HT-29 (cell line): ENCODE measurements at places on chromosomes 4 and X. TPM values are rescaled to one million over a fixed set of nuclear protein-coding genes. Genes with fewer than 3 reads are reported as not detected.

DNA sequence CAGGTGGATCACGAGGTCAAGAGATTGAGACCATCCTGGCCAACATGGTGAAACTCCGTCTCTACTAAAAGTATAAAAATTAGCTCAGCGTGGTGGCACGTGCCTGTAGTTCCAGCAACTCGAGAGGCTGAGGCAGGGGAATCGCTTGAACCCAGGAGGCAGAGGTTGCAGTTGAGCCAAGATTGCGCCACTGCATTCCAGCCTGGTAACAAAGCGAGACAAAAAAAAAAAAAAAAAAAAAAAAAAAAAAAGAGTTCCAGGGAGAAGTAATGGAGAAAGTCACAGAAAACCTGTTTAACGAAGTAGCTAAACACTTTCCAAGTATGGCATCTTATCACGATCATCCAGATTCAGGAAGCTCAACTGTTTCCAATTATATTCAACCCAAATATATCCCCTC is 10.9 kb downstream of the KLHL4 start:
- DNase-seq: no peak

GRCh38 chr4:183600189-183600685 is 58.7 kb downstream of the RWDD4 start:
- peak; percentile 5 for DNase-seq

DNA sequence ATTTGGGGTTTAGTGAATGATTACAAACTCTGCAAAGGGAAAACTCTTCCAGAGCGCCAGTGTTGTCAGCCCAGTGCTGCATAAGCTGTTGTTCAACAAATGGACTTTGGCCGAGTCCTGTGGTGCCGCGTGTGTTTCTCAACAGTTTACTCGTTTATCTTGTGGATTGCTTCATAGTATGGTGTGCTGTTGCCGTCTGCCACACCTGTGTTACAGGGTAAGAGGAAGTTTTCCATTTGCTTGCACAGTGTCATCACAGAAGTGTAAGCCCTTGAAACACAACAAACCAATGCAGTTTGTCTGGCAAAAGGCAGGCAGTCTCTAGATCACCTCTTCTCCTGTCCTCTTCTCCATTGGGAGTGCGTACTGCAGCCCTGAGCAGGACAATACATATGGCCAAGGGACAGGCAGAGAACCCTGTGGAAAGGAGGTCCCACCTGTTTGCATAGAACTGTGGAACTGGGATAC is 66.3 kb downstream of the DCUN1D4 start:
- DNase-seq: peak; percentile 90

GRCh38 chr4:53601251-53601764 is 10.0 kb upstream of the LNX1 start:
- peak; percentile 82 for DNase-seq

The PRSS12 gene
- total RNA-seq: 2.8 and 4.3 TPM in 2 replicates

The GRIA3 gene
- not detected in 2 replicates for total RNA-seq

The EPGN gene
- total RNA-seq: 0.26 TPM in 1 of 2 replicates, not detected in the other
